Osteocyte (in vitro differentiated cells): ENCODE measurements at places on chromosomes 6 and 20. TPM values are rescaled to one million over a fixed set of nuclear protein-coding genes. Genes with fewer than 3 reads are reported as not detected.

Gene SNAP25
- 0.81 and 1.6 TPM in 2 replicates for total RNA-seq

Gene LY6G6D
- not detected in 2 replicates for total RNA-seq

- peak overlapping the region; percentile 83 for H3K27ac ChIP-seq
- H3K4me1 ChIP-seq = peaks cover 25% of the 10 kb centered on the region
- H3K36me3 ChIP-seq = no peaks in the 10 kb centered on the region
- no peak overlapping the region for H3K4me3 ChIP-seq
Observed at GRCh38 chr6:33177552-33178446, 14.5 kb downstream of the COL11A2 start.

- no peak for DNase-seq
- H3K4me3 ChIP-seq = no peak overlapping the region
- H3K27me3 ChIP-seq = no peaks in the 10 kb centered on the region
- H3K4me1 ChIP-seq = peaks cover 2% of the 10 kb centered on the region
- no peaks in the 10 kb centered on the region for H3K36me3 ChIP-seq
Observed at GRCh38 chr20:2385026-2385425, 4.3 kb downstream of the TGM6 start.

Gene SIRPB2
- total RNA-seq = not detected in 2 replicates

Gene UBE2C
- 21.3 and 21.9 TPM in 2 replicates for total RNA-seq

DNA sequence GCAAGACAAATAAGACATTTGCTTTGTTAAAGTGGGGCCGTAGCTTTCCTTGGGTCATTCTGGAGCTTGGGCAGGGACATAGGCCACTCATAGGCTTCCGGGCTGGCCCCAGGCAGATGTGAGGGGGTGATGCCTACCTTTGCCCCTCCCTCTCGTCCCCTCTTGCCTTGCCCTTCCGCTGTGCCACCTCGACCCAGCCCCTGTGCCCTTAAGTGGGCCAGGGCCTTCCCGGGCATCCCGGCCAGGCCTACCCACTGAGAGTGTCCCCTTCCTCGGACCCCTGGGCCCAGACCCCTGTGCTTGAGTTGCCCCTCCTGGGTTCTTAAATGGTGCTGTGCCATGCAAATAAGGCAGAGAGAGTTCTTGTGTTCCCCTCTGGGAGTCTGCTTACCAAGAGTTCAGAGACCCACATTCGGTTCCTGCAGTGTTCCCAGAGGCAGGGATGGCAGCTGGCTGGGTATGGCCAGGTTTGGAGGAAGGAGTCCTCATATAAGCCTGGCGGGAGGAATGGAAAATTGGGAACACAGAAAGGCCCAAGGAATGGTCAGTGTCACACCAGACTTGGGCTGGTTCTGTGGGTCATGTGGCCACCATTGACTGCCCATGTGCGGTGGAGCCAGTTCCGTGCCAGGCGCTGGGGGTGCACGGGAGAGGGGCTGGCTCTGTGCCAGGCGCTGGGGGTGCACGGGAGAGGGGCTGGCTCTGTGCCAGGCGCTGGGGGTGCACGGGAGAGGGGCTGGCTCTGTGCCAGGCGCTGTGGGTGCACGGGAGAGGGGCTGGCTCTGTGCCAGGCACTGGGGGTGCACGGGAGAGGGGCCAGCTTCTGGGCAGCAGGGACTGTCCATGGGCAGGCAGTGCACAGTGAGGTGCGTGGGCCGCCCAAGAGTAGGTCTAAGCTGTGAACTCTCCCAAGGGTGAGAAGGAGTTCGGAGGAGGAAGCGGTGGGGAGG is 173.5 kb upstream of the SNX9 start:
- DNase-seq = no peak
- H3K4me3 ChIP-seq = no peak overlapping the region
- H3K36me3 ChIP-seq = peaks cover 5% of the 10 kb centered on the region
- no peaks in the 10 kb centered on the region for H3K4me1 ChIP-seq

- no peak overlapping the region for H3K27ac ChIP-seq
- no peak overlapping the region for H3K4me3 ChIP-seq
- peaks cover 24% of the 10 kb centered on the region for H3K27me3 ChIP-seq
- no peaks in the 10 kb centered on the region for H3K36me3 ChIP-seq
- peaks cover 5% of the 10 kb centered on the region for H3K4me1 ChIP-seq
- no peak for DNase-seq
Observed at GRCh38 chr20:41622584-41622983, 4.4 kb upstream of the CHD6 start.

Gene LRRC73
- total RNA-seq = 0.29 and 0.40 TPM in 2 replicates

- H3K36me3 ChIP-seq = no peaks in the 10 kb centered on the region
- H3K27ac ChIP-seq = no peak overlapping the region
- no peaks in the 10 kb centered on the region for H3K27me3 ChIP-seq
- H3K4me3 ChIP-seq = no peak overlapping the region
- peaks cover 5% of the 10 kb centered on the region for H3K4me1 ChIP-seq
- DNase-seq = no peak
Observed at GRCh38 chr20:3229158-3229557, 9.8 kb downstream of the SLC4A11 start.

Gene PLCB4
- total RNA-seq = 5.1 and 5.3 TPM in 2 replicates

DNA sequence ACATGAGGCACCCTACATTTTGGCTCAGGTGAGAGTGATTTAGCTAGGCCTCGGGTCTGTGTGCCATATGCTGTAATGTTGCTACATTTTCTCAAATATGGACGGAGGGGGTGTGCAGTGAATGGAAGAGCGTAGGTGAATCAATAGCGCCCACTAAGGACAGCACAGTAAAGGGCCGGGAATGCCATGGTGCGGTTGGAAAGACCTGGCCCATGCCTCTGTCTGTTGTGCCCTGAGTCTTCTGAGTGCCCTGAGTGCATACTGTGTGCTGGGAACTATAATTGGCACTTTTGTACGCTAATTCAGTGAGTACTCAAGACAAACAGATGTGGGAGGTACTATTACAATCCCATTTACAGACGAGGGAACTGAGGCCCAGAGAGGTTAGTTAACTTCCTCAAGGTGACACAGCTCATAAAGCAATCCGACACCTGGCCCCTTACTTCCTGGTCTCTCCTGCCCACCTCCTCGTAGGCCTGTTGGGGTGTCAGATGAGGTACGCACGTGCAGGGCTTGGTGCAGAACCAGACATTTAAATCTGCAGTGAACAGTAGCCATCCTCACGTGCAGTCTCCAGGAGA is 17.3 kb downstream of the SLC22A1 start:
- H3K4me3 ChIP-seq = no peak overlapping the region
- peak; percentile 34 for DNase-seq
- H3K4me1 ChIP-seq = peaks cover 38% of the 10 kb centered on the region
- H3K27me3 ChIP-seq = no peaks in the 10 kb centered on the region

Gene HDGFL1
- not detected in 2 replicates for total RNA-seq

Gene C20orf144
- total RNA-seq = 0.13 and 0.37 TPM in 2 replicates

GRCh38 chr6:29834564-29835436 is 7.2 kb downstream of the HLA-G start:
- no peak overlapping the region for H3K27ac ChIP-seq
- H3K27me3 ChIP-seq = peaks cover 70% of the 10 kb centered on the region
- H3K4me3 ChIP-seq = no peak overlapping the region
- H3K4me1 ChIP-seq = no peaks in the 10 kb centered on the region
- no peaks in the 10 kb centered on the region for H3K36me3 ChIP-seq
- no peak for DNase-seq

DNA sequence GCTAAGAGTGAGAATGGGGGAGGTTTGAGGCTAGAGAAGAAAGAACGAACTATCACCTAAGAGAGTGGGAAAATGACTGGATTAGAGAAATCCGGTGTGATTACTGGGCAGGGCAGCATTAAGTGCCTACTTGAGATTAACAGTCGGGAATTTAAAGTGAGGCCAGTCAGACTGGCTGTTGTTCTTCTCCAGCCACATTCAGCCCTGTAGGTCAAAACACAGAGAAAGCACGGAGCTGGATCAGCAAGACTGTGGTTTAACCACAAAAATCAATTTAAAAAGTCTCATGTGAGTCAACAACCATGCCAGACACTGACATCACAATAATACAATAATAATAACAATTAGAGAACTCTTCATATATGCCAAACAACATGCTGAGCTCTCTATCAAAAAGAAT is 301.9 kb upstream of the SGK1 start:
- peaks cover 39% of the 10 kb centered on the region for H3K4me1 ChIP-seq
- H3K27ac ChIP-seq = peak overlapping the region; percentile 0
- no peaks in the 10 kb centered on the region for H3K36me3 ChIP-seq
- H3K27me3 ChIP-seq = no peaks in the 10 kb centered on the region
- no peak overlapping the region for H3K4me3 ChIP-seq

DNA sequence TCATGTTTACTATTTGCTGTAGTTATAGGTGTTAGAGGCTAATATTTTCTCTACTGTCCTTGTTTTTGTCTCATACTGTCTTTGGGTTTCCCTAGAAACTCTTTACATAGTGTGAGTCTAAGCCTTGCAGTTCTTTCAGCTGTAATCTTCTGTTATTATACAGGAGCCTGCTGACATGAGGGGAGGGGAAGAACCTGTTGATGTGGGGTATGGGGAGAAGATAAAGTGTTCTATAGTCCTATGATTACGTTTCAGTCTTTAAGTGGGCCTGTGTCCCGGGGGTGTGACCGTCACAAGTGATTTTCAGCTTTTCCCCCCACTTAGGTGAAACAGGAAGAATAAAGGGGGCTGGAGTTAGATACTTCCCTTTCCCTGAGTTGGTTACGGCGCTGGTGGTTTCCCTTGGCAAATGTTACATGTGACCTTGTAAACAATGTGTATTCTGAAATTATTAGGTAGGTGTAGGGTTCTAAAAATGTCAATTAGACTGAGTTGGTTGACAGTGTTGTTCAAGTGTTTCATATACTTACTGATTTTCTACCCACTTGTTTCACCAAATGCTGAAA is 41.3 kb downstream of the REV3L start:
- DNase-seq = no peak
- H3K27ac ChIP-seq = no peak overlapping the region
- peaks cover 7% of the 10 kb centered on the region for H3K4me1 ChIP-seq

- peaks cover 8% of the 10 kb centered on the region for H3K27me3 ChIP-seq
- no peak overlapping the region for H3K4me3 ChIP-seq
- no peak overlapping the region for H3K27ac ChIP-seq
- peaks cover 37% of the 10 kb centered on the region for H3K4me1 ChIP-seq
- peaks cover 7% of the 10 kb centered on the region for H3K36me3 ChIP-seq
- no peak for DNase-seq
Observed at GRCh38 chr6:38345586-38345985, 294.1 kb downstream of the BTBD9 start.

DNA sequence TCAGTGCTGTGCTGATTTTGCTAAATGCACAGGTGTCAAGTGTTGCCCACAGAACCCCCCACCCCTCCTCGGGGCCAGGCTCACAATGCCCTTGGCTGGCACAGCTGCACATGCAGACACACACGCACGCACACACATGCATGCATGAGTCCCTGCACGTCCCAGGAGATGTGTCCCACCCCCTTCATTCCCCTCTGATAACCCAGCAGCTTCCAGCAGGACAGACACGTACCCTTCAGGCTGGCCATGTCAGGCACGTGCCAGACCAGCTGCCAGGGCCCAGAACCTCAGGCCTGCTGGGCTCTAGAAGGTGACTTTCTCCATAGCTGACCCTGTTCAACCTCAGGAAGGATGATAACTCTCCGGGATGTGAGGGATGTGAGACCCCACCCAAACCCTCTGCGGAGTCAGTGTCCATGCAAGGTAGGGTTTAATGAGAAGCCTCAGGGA is 44.4 kb downstream of the MRPL14 start:
- peaks cover 4% of the 10 kb centered on the region for H3K4me1 ChIP-seq
- no peak for DNase-seq
- no peaks in the 10 kb centered on the region for H3K36me3 ChIP-seq
- no peaks in the 10 kb centered on the region for H3K27me3 ChIP-seq
- H3K4me3 ChIP-seq = no peak overlapping the region

Gene OR12D2
- not detected in 2 replicates for total RNA-seq

DNA sequence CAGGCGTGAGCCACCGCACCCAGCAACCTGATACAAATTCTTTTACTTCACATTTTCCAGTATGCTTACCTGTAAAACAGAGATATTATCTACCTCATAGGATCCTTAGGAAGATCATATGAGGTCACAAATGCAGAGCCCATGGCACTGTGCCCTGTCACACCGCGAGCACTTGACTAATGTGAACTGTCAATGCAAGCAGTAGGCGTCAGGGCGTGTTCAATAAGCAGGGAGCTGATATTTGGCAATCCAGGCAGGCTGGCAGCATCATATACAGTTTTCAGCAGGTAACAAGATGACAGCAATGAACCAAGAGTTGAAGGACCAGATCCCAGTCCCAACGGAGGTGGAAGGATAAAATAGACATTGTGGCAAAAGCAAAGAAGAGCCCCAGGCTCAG is 14.6 kb upstream of the ARID1B start:
- no peak for DNase-seq
- no peaks in the 10 kb centered on the region for H3K4me1 ChIP-seq
- H3K27me3 ChIP-seq = peaks cover 7% of the 10 kb centered on the region
- H3K36me3 ChIP-seq = no peaks in the 10 kb centered on the region

GRCh38 chr20:13814672-13815071 is 29.8 kb downstream of the NDUFAF5 start:
- DNase-seq = no peak
- no peak overlapping the region for H3K27ac ChIP-seq
- H3K27me3 ChIP-seq = no peaks in the 10 kb centered on the region
- no peak overlapping the region for H3K4me3 ChIP-seq
- peaks cover 13% of the 10 kb centered on the region for H3K4me1 ChIP-seq
- peaks cover 23% of the 10 kb centered on the region for H3K36me3 ChIP-seq

Gene PRICKLE4
- total RNA-seq = 1.9 and 2.3 TPM in 2 replicates

- no peak overlapping the region for H3K4me3 ChIP-seq
- no peak for DNase-seq
- no peak overlapping the region for H3K27ac ChIP-seq
- no peaks in the 10 kb centered on the region for H3K36me3 ChIP-seq
Observed at GRCh38 chr20:4961746-4962145, 39.6 kb downstream of the SLC23A2 start.

GRCh38 chr6:35679399-35679798 is 9.3 kb downstream of the FKBP5 start:
- peaks cover 68% of the 10 kb centered on the region for H3K4me1 ChIP-seq
- H3K27ac ChIP-seq = peak overlapping the region; percentile 77
- DNase-seq = no peak
- no peak overlapping the region for H3K4me3 ChIP-seq

Gene EYA2
- total RNA-seq = not detected in 2 replicates

DNA sequence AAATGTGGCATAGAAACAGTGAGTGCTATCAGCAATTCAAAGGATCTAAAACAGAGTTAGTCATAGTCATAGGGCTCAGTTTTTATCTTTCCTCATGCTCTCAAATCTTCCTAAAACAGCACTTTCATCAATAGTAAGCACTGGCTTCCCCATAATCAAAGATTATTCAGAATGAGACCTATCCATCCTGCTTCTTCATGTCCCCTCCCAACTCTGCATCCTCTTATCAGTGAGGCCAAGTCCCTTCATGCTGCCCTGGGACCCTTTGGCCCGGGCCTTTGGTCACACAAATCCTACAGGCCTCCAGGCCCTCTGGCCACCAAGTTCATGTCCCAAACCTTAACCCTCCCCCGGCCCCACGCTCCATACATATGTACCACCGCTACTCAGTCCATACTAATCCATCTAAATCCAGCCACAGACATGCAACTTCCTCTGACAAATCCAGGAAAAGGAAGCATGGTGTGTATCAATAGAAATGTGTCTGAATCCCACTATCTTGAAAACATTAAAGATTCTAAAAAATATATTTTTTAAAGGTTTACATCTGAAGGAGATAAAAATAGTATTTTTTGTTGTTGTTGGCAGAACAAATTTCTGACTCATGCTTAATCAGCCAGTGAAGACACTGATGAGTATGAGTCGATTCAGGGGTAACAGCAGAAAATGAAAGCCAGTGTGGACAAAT is 143.5 kb downstream of the PDE7B start:
- H3K4me3 ChIP-seq = no peak overlapping the region
- no peaks in the 10 kb centered on the region for H3K36me3 ChIP-seq
- H3K27ac ChIP-seq = peak overlapping the region; percentile 83

Gene ZNF831
- total RNA-seq = not detected in 2 replicates

GRCh38 chr6:33417128-33417902 is 592 bp downstream of the CUTA start:
- H3K4me3 ChIP-seq = peak overlapping the region; percentile 98
- H3K4me1 ChIP-seq = peaks cover 62% of the 10 kb centered on the region
- H3K27ac ChIP-seq = peak overlapping the region; percentile 99
- H3K36me3 ChIP-seq = peaks cover 20% of the 10 kb centered on the region

- H3K27me3 ChIP-seq = no peaks in the 10 kb centered on the region
- no peak for DNase-seq
- no peak overlapping the region for H3K4me3 ChIP-seq
Observed at GRCh38 chr6:98142839-98143238, 691.5 kb upstream of the POU3F2 start.
